ENCODE measurements at places on chromosomes 2 and 18. TPM values are rescaled to one million over a fixed set of nuclear protein-coding genes. Genes with fewer than 3 reads are reported as not detected.

- H3K36me3 ChIP-seq = no peaks in the 10 kb centered on the region
- H3K27ac ChIP-seq = no peak overlapping the region
- no peak overlapping the region for H3K4me3 ChIP-seq
- H3K4me1 ChIP-seq = no peaks in the 10 kb centered on the region
Measured at GRCh38 chr2:174020926-174021662, 55.9 kb upstream of the SP3 start.

DNA sequence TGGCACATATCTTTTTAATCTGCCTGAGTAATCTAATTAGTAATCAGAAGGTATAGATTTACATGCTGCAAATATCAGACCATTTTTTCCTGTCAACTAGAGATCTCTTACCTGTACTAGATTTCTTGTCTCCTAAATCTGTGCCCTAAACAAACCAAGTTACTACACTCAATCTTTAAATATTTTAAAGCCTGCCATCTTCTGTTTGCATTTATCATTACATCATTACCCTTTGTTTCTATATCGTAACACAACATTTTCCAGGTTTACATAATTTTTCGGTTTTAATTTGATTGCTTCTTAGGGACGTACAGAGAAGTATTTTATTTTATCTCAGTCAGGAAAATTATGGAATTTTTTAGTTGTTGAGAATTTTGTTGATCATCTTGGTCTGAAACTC, 25.7 kb downstream of the PSMA8 start:
- H3K4me1 ChIP-seq = no peaks in the 10 kb centered on the region
- no peaks in the 10 kb centered on the region for H3K27me3 ChIP-seq
- no peak overlapping the region for H3K27ac ChIP-seq
- DNase-seq = no peak

- no peaks in the 10 kb centered on the region for H3K4me1 ChIP-seq
- no peak overlapping the region for H3K27ac ChIP-seq
- no peaks in the 10 kb centered on the region for H3K36me3 ChIP-seq
- H3K27me3 ChIP-seq = no peaks in the 10 kb centered on the region
- no peak overlapping the region for H3K4me3 ChIP-seq
- peak; percentile 54 for DNase-seq
Measured at GRCh38 chr18:8264861-8265411, 344.3 kb upstream of the RAB12 start.

- DNase-seq = no peak
- no peaks in the 10 kb centered on the region for H3K36me3 ChIP-seq
- no peaks in the 10 kb centered on the region for H3K27me3 ChIP-seq
- no peak overlapping the region for H3K27ac ChIP-seq
Measured at GRCh38 chr2:160167089-160167740, 32.9 kb downstream of the ITGB6 start.

GRCh38 chr2:50401772-50402653, 629.9 kb downstream of the NRXN1 start:
- H3K27me3 ChIP-seq = no peaks in the 10 kb centered on the region
- H3K4me1 ChIP-seq = no peaks in the 10 kb centered on the region
- no peak overlapping the region for H3K27ac ChIP-seq
- H3K36me3 ChIP-seq = no peaks in the 10 kb centered on the region
- H3K4me3 ChIP-seq = no peak overlapping the region

DNA sequence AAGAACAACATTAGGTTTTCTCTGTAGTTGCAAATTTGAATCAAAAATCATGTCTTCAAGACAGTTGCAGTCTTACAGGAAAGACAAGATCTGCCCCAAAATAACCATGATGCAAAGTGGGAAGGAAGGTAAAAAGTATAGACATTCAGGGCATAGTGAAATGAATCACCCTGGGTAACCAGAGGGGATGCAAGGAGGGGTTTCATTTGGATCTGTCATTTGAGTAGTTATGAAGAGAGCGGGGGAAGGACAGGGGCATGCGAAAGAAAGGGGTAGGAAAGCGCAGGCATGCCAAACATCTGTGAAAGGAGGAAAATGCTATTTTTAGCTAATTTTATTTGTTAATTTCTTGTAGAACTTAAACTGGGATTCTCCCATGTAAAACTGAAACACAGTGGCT, 219.1 kb upstream of the BOD1L2 start:
- no peak overlapping the region for H3K27ac ChIP-seq
- no peak overlapping the region for H3K4me3 ChIP-seq
- no peaks in the 10 kb centered on the region for H3K4me1 ChIP-seq
- H3K36me3 ChIP-seq = no peaks in the 10 kb centered on the region

DNA sequence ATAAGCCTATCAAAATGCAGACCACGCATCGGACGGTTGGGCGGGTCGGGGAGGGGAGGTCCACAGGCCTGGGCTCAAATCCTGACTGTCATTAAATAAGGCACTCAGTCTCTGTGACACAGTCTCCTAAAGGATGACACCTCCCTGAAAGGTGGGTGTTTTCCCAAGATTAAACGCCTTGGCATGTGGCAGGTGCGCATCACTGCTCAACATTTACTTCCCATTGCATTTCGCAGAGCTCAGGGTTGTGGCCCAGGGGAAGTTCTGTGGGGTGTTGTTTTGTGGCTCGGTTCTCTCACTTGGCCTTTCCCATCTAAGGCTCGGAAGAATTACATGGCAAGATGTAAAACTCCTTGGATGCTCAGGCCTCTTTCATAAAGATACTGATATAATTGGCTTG, 107.4 kb downstream of the NCK2 start:
- H3K27me3 ChIP-seq = no peaks in the 10 kb centered on the region
- H3K4me1 ChIP-seq = no peaks in the 10 kb centered on the region
- no peak for DNase-seq
- H3K4me3 ChIP-seq = no peak overlapping the region

Gene RFX8
- not detected for total RNA-seq

Gene TBR1
- total RNA-seq = not detected

Gene TEKT4
- total RNA-seq = not detected

Gene RTP5
- not detected for total RNA-seq
